ENCODE measurements at places on chromosomes 7 and 10. TPM values are rescaled to one million over a fixed set of nuclear protein-coding genes. Genes with fewer than 3 reads are reported as not detected.

The ARMH3 gene
- 12.6 TPM for total RNA-seq

The BTBD16 gene
- total RNA-seq, result not detected

The AKR1B15 gene
- not detected for total RNA-seq

The ZNF425 gene
- 0.57 TPM for total RNA-seq

The TMEM178B gene
- 0.05 TPM for total RNA-seq

The FAM241B gene
- total RNA-seq, result 11.1 TPM

The DNAJC12 gene
- 13.9 TPM for total RNA-seq

The PARP12 gene
- 25.2 TPM for total RNA-seq

The NKX6-2 gene
- not detected for total RNA-seq

The PIK3CG gene
- 3.6 TPM for total RNA-seq

All from activated naive CD4-positive, alpha-beta T cell treated with anti-CD3 and anti-CD28 coated beads for 36 hours (primary cell).